ENCODE measurements at places on chromosomes 16 and 17. TPM values are rescaled to one million over a fixed set of nuclear protein-coding genes. Genes with fewer than 3 reads are reported as not detected.
A peak's percentile ranks its signal among the peaks of the same experiment; 100 is the strongest.

GRCh38 chr17:63505341-63505740 is 17.8 kb upstream of the KCNH6 start:
- DNase-seq = no peak

CIBAR2 gene
- 0.09 TPM for total RNA-seq

GRCh38 chr17:8073627-8074484 is 13.7 kb downstream of the ALOX12B start:
- peak; percentile 77 for DNase-seq

GRCh38 chr16:88619859-88620815 is 18.2 kb upstream of the IL17C start:
- peak; percentile 47 for DNase-seq

DNA sequence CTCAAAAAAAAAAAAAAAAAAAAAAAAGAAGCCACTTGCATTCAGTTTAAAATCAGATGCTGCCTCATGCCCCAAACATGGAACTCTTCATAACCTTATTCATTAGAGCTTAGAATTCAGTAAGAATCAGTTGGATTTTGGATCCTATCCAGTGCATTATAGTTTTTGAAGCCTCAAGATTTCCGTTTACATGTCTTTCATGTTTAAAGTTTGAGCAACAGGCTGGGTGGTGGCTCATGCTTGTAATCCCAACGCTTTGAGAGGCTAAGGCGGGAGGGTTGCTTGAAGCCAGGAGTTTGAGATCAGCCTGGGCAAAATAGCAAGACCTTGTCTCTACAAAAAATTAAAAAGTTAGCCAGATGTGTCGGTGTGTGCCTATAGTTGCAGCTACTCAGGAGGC is 55.0 kb downstream of the SNTB2 start:
- no peak for DNase-seq
